ENCODE measurements at places on chromosomes 3 and 15.

DNA sequence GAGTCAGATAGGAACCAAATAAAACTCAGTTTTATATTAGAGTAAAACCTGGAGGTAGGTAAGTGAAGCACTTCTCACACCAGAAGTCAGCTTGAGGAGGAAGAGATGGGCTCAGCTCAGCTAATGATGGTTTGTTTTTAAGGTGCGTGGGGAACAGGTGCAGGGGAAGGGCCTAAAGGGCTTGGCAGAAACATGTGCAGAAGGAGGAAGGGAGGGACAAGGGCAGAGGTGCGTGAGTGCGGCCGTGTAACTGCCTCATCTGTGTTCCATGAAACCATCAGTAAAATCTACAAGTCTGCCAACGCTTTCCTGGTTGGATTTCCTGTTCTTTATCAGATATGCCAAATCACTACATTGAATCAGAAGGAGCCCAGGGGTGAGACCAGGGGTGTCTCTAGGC lies 19.9 kb downstream of the FYCO1 start:
- DNase-seq, result no peak
- no peak overlapping the region for H3K4me3 ChIP-seq
- H3K36me3 ChIP-seq, result peaks cover 38% of the 10 kb centered on the region
- H3K4me1 ChIP-seq, result peaks cover under 1% of the 10 kb centered on the region
- H3K27me3 ChIP-seq, result no peaks in the 10 kb centered on the region
- H3K27ac ChIP-seq, result no peak overlapping the region

DNA sequence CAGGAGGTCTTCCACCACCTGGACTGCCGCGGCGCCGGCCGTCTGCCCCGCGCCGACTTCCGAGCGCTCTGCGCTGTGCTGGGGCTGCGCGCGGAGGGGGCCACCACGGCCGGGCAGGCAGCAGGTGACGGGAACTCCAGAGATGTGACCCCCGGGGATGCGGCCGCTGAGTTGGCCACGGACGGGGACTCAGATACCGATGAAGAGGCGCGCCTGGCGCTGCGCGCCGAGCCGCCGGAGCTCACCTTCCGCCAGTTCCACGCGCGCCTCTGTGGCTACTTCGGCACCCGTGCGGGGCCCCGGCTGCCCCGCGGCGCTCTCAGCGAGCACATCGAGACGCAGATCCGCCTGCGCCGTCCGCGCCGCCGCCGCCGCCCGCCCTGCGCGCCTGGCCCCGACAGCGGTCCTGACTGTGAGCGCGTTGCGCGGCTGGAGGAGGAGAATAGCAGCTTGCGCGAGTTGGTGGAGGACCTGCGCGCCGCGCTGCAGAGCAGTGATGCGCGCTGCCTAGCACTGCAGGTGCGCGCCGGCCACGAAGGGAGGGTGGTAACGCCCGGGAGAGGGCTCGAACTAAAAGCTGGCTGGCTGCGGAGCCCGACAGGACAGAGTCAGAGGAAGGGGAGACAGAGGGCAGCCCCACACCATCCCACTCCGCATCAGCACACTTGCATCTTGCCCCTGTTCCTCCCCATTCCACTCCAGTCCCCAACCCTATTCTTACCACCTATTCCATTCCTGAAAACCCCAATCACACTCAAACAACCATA lies 885 bp downstream of the EFCC1 start:
- H3K4me3 ChIP-seq, result peak overlapping the region; percentile 37
- H3K4me1 ChIP-seq, result no peaks in the 10 kb centered on the region
- H3K27ac ChIP-seq, result no peak overlapping the region

DNA sequence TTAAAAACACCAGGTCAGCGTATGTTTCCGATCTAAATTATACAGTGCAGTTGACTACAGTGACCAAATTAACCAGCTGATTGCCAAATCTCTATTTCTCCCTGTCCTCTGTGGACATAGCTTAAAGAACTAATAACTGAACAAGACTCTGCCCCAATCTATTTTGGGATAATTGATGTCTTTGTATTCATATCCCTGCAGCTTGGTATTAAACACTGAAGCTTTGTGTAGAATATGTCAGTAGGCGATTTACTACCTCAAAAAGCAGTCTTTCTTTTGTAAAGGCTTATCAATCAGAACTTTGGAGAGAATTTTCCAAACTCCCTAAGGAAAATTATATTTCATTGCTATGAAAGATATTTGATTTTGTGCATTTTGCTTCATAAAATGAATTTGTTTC lies 258.2 kb downstream of the SOX2 start:
- H3K4me3 ChIP-seq, result no peak overlapping the region
- no peaks in the 10 kb centered on the region for H3K36me3 ChIP-seq
- no peak overlapping the region for H3K27ac ChIP-seq
- H3K4me1 ChIP-seq, result no peaks in the 10 kb centered on the region

- DNase-seq, result no peak
- no peak overlapping the region for H3K4me3 ChIP-seq
These were observed 200.1 kb downstream of the KCNMB2 start for GRCh38 chr3:178736300-178736699.

GRCh38 chr3:53097887-53098286 lies 32.3 kb downstream of the RFT1 start:
- peaks cover 4% of the 10 kb centered on the region for H3K4me1 ChIP-seq
- H3K27me3 ChIP-seq, result peaks cover 88% of the 10 kb centered on the region
- no peak overlapping the region for H3K27ac ChIP-seq
- H3K36me3 ChIP-seq, result no peaks in the 10 kb centered on the region
- no peak overlapping the region for H3K4me3 ChIP-seq

DNA sequence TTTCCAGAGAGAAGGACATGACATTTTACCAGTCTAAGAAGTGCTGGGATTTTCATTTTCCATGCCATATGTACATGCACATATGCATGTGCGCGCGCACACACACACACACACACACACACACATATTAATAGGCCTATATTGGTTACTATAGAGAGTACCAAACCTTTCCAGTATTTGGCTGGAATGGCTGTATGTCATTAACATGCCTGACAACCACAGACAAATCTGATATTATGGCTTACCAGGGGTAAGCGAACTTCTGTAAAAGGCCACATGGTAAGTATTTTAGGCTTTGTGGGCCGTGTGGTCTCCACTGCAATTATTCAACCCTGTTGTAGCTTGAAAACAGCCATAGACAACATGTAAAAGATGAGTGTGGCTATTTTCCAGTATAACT lies 97.2 kb upstream of the TSPAN3 start:
- H3K27ac ChIP-seq, result no peak overlapping the region

GRCh38 chr3:132457286-132457685 lies 40.0 kb downstream of the DNAJC13 start:
- H3K27me3 ChIP-seq, result no peaks in the 10 kb centered on the region
- H3K4me1 ChIP-seq, result no peaks in the 10 kb centered on the region
- H3K4me3 ChIP-seq, result no peak overlapping the region
- DNase-seq, result no peak
- H3K36me3 ChIP-seq, result peaks cover 87% of the 10 kb centered on the region

- no peak overlapping the region for H3K27ac ChIP-seq
- H3K4me1 ChIP-seq, result no peaks in the 10 kb centered on the region
- no peak overlapping the region for H3K4me3 ChIP-seq
- peak; percentile 60 for DNase-seq
- no peaks in the 10 kb centered on the region for H3K27me3 ChIP-seq
- no peaks in the 10 kb centered on the region for H3K36me3 ChIP-seq
These were observed 101.6 kb downstream of the ZPLD1 start for GRCh38 chr3:102536456-102536855.

DNA sequence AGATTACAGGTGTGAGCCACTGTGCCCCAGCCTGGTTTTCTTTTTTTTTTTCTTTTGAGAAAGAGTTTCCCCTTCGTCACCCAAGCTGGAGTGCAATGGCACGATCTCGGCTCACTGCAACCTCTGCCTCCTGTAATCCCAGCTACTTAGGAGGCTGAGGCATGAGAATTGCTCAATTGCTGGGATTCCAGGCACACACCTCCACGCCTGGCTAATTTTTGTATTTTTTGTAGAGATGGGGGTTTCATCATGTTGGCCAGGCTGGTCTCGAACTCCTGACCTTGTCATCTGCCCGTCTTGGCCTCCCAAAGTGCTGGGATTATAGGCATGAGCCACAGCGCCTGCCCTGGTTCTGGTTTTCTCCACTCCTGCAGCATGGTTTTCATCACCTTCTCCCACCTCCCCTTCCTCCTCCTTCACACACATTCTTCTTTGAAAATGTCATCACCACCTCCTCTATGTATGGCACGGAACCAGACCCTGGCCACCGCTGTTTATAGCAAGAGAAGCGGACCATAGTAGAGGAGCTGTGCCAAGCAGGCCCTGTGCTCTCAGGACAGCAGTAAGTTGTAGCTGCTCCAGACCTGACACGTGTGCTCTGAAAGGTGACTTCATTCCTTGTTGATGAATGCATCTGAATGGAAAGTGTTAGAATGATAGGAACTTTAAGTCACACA lies 14.6 kb upstream of the AHSG start:
- DNase-seq, result peak; percentile 36
- H3K27me3 ChIP-seq, result peaks cover 4% of the 10 kb centered on the region
- no peak overlapping the region for H3K4me3 ChIP-seq
- H3K27ac ChIP-seq, result no peak overlapping the region
- H3K4me1 ChIP-seq, result no peaks in the 10 kb centered on the region

DNA sequence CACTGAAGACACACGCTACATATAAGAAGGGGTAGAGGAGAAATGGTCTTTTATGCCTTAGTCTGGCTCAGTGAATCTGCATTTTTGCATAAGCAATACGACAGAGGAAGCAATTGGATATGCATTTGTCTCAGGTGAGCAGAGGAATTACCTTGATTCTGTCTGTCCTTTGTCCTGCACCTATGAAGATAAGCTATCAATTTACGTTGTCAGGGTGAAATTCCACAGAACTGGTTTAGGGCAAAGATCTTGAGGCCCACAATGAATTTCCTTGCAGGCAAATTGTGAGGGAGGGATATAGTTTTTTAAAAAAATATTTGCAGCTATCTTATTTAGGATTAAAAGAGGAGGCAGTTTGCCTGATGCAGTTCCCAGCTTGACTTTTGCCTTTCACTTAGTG lies 31.6 kb upstream of the MASP1 start:
- H3K4me1 ChIP-seq, result no peaks in the 10 kb centered on the region
- no peaks in the 10 kb centered on the region for H3K27me3 ChIP-seq
- H3K27ac ChIP-seq, result no peak overlapping the region
- H3K36me3 ChIP-seq, result no peaks in the 10 kb centered on the region
- no peak for DNase-seq

- no peak overlapping the region for H3K27ac ChIP-seq
- peaks cover 3% of the 10 kb centered on the region for H3K4me1 ChIP-seq
- DNase-seq, result no peak
- H3K36me3 ChIP-seq, result no peaks in the 10 kb centered on the region
These were observed 152.8 kb downstream of the GABRG3 start for GRCh38 chr15:27123808-27124207.

GRCh38 chr15:101523560-101523940 lies 34.0 kb upstream of the PCSK6 start:
- DNase-seq, result no peak
- H3K27me3 ChIP-seq, result no peaks in the 10 kb centered on the region
- H3K4me1 ChIP-seq, result no peaks in the 10 kb centered on the region
- H3K36me3 ChIP-seq, result no peaks in the 10 kb centered on the region

- H3K4me1 ChIP-seq, result peaks cover 26% of the 10 kb centered on the region
- H3K27me3 ChIP-seq, result no peaks in the 10 kb centered on the region
- no peak overlapping the region for H3K4me3 ChIP-seq
- peak; percentile 60 for DNase-seq
- H3K27ac ChIP-seq, result no peak overlapping the region
These were observed 480.5 kb upstream of the PROK2 start for GRCh38 chr3:72265256-72266015.

- H3K4me1 ChIP-seq, result no peaks in the 10 kb centered on the region
- H3K27me3 ChIP-seq, result no peaks in the 10 kb centered on the region
- H3K4me3 ChIP-seq, result no peak overlapping the region
- no peaks in the 10 kb centered on the region for H3K36me3 ChIP-seq
- no peak for DNase-seq
- H3K27ac ChIP-seq, result no peak overlapping the region
These were observed 78.4 kb downstream of the B3GNT5 start for GRCh38 chr3:183331498-183331897.

DNA sequence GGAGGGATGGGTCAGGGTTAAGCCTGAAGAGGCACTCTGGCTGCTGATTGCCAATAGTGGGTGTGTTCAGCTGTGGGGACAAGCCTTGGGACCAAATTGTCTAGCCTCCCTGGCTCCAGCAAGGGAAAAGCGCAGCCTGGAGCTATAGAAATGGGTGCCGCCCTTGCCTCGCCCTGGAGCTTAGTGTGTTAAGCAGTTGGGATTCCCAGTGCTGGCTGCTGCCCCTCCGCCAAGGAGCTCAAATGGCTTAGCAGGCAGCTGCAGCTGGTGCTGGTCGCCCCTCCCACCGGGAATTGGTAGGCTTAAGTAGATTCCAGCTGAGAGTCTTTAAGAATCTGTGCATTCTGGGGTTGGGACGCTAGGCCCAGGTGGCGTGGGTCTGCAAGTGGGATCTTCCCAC lies 662.9 kb upstream of the TBL1XR1 start:
- no peak for DNase-seq
- no peaks in the 10 kb centered on the region for H3K4me1 ChIP-seq
- H3K27ac ChIP-seq, result no peak overlapping the region
- no peaks in the 10 kb centered on the region for H3K27me3 ChIP-seq
- no peaks in the 10 kb centered on the region for H3K36me3 ChIP-seq
- H3K4me3 ChIP-seq, result no peak overlapping the region
